ENCODE measurements at places on chromosomes 13 and 19.

- DNase-seq, result no peak
Observed at GRCh38 chr19:30741566-30741965, 369.4 kb downstream of the ZNF536 start.

DNA sequence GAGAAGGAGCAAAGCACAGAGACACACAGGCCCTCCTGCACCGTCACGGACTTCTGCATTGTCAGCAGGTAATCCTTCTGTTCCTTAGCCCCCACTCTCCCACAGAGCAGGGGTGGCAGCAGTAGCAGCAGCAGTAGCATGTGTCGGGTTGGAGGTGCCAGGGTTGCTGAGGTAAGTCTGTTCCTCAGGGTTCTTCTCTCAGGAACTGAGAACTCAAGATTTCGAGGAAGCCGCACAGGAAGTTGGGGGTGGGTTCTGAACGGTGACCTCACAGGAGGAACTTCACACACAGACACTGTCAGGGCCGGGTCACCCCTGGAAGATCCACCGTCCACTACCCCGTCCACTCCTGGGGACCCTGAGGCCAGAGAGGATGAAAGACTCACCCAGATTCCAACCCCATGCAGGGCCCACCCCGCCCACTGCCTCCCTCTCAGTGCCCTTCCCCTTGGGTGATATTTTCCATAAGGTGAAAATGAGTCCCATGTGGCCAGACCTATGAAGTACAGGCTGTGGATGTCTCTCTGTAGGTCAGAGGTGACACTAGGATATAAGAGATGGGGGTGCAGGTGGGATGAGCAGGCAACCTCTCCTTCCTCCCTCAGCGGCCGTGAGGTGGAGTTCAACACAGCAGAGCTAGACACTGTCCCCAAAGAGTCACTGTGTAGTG, at the start of gene SIGLEC12:
SIGLEC12 (minus strand) TSS at position 207 of the 670 bp plus-strand sequence; CDS start at position 140, 67 bp downstream.
- no peak for DNase-seq

DNA sequence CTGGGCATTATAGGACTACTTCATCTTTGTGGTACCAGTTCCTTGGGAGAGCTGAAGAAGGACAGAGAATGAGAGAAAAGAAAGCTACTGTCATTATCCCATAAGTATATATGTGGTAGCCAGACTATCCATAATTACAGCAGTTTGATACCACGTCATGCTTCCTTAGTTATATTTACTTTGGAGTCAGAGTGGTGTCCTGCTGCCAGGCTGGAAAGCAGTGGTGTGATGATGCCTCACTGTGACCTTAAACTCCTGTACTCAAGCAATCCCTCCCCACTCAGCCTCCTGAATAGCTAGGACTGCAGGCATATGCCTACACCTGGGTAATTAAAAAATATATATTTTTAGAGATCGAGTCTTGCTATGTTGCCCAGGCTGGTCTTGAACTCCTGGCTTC, 57.8 kb downstream of the WTIP start:
- DNase-seq, result no peak

DNA sequence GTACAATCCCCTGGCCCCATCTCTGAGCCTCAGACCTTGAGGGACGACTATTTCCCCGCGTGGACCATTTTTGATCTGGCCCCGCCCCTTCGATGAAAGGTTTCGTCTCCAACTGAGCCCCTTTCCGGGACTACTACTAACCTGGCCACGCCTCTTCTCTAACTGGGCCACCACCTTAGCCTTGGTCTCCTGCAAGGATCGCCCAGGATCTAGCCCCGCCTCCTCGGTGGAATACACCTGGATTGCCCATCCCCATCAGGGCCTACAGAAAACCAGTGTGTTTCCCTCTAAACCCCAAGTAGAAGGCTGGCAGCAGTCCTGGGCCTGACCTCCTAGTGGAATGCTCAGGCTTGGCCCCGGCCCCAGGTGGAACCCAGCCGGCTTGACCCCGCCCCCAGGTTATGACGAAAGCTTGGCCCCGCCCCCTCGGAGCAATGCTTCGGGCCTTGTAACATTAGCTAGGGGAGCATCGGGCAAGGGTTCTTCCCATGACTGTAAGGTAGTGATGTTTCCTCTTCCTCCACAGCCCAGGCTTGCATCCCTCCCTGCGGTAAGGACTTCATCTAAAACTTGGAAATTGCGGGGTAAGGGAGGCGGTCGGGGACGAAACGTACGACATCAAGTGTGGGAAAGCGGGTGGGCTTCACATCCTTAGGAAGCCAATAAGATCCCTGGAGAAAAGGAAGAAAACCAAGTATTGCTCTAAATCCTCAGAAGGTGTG, 9.1 kb downstream of the SPACA6 start:
- peak; percentile 36 for DNase-seq

DNA sequence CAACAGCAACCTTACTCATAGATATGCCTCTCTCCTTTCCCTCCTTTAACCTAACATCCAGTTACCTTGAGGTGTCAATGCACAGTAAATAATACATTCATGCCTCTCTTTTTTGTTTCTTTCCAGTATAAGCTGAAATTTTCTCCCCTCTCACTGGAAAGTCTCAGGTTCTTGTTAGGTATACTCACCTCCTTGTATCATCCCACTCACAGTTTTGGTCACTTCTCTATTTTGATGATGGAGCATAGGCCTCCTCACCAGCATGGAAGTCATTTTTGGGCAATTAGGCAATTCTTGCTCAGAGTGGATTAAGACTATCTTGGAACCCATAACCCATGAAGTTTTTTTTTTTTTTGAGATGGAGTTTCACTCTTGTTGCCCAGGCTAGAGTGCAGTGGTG, 5.7 kb upstream of the LGALS14 start:
- no peak for DNase-seq

- no peak for DNase-seq
Observed at GRCh38 chr13:75705395-75705794, 69.3 kb downstream of the LMO7 start.

- DNase-seq, result peak; percentile 2
Observed at GRCh38 chr19:58229255-58229639, 533 bp downstream of the ZNF544 start.

GRCh38 chr19:940591-941291, 14.9 kb downstream of the ARID3A start:
- peak; percentile 69 for DNase-seq

GRCh38 chr19:2902590-2903218, 2.0 kb downstream of the ZNF57 start:
- DNase-seq, result no peak

- DNase-seq, result no peak
Observed at GRCh38 chr13:72804301-72804700, 22.4 kb downstream of the PIBF1 start.

GRCh38 chr13:30908416-30908980, 2.4 kb downstream of the MEDAG start:
- DNase-seq, result no peak

- DNase-seq, result no peak
Observed at GRCh38 chr13:113406321-113407102, 42.6 kb upstream of the GRTP1 start.

DNA sequence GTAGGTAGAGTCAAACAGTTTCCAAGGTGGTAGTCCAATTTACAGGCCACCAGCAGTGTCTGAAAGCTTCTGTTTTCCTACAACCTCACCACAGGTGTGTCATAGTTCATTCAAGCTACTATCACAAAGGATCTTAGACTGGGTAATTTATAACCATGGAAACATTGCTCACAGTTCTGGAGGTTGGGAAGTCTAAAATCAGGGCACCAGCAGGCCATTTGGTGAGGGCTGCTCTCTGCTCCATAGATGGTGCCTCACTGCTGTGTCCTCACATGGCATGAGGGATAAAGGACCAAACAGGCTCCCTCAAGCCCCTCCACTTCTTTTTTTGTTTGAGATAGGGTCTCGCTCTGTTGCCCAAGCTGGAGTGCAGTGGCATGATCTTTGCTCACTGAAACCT, 60.6 kb downstream of the ING1 start:
- DNase-seq, result no peak

- no peak for DNase-seq
Observed at GRCh38 chr13:103878891-103879605, 812.8 kb upstream of the SLC10A2 start.

- DNase-seq, result no peak
Observed at GRCh38 chr19:1045247-1045603, 5.3 kb downstream of the ABCA7 start.

DNA sequence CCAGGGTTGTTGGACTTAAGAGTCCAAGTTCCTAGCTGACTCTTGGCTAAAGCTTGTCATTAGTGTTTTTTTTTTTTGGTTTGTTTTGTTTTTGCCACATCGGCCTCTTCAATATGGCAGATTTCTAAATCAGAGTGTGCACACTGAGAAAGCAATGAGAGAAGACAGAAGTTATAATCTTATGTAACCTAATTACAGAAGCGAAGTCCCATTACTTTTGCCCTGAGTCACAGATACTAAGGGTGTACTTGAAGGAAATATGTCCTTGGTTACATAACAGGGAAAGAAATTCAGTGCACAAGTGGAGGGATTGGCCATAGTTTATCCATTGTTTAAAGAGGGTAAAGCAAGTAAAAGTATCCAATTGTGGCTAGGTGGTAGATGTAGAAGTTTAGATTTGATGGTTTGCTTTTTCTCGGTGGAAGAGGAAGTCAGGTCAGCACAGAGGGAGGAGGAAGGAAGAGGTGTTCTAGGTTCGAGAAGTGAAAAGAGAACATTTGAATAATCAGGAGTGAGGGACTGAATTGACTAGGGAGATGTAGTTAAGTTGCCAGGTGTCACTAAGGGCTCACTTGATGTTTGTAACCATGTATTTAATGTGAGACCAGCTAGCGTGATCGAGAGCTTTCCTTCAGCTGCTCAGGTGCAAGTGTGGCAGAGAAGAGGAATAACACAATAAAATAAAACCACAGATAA, 12.2 kb downstream of the GTF2F2 start:
- DNase-seq, result no peak
